ENCODE measurements at places on chromosomes 6 and 20.

DNA sequence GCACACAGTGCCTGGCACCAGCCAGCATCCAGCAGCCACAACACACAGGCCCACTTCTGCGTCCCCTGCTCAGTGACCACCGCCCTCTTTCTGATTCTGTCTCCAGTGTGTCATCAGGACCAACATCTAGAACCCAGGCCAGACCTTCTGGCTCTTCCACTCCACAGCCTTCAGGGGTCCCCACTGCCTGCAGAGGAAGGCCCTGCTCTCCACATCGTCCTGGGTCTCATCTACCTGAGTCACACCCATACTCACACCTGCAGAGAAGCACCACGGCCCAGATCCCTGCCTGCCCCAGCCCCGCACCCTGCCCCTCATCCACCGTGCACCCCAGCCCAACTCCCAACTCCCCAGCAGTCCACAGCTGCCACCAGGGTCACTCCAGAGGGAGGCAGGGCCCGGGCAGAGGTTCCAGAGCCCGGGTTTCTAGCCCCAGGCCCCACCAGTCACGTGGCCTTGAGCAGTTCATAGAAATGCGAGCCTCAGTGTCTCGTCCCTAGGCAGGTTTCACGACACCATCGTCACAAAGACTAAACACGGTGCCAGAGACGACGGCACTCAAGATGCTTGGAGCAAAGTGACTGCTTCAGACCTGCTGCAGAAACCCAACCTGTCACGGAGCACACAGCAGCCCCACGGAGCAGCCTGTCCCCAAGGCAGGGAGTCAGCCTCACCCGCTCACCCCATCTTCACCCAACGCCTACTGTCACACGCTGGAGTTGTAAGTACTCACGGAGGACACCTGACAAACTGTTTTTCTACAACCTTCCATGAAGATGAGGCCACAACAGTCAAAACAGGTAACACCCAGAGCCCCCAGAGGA is 16.1 kb downstream of the TAF4 start:
- no peak for DNase-seq

GRCh38 chr6:89144354-89144906 is 1.4 kb upstream of the PM20D2 start:
- DNase-seq = no peak

DNA sequence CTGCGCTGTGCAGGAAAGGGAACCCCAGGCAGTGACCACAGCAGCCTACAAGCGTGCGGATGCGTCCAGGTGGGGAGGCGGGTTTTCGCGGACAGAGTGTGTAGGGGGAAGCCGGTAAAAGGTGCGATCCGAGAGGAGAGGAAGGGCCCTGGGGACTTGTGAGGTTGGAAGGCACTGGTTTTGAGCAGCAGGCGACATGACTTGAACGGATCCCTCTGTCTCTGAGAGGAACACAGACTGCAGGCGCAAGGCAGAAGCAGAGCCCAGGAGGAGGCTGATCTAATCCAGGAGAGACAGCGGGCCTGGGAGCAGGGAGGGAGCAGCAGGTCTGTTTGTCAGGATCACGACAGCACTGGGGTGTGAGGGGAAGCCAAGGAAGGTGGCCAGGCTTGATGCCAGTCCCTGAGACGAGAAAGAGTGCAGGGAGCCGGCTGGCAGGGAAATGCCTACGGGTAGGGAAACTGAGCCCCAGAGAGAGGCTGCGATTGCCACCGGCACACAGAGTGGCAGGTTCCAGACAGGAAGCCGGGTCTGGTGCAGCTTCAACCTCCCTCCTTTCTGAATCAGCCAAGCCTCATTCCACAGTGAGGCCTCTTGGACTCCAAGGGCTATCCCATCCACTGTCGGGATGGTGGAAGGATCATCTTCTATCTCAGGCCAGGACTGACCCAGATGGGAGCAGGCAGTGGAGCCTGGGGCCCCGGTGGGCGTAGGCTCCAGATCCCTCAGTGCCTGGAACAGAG is 57.1 kb downstream of the HNF4A start:
- no peak for DNase-seq

- peak; percentile 88 for DNase-seq
Observed at GRCh38 chr6:20092071-20092566, 120.2 kb downstream of the MBOAT1 start.

- DNase-seq = no peak
Observed at GRCh38 chr20:61596687-61597330, 344.7 kb downstream of the CDH4 start.

- DNase-seq = no peak
Observed at GRCh38 chr6:52161689-52162438, 24.3 kb upstream of the IL17A start.

DNA sequence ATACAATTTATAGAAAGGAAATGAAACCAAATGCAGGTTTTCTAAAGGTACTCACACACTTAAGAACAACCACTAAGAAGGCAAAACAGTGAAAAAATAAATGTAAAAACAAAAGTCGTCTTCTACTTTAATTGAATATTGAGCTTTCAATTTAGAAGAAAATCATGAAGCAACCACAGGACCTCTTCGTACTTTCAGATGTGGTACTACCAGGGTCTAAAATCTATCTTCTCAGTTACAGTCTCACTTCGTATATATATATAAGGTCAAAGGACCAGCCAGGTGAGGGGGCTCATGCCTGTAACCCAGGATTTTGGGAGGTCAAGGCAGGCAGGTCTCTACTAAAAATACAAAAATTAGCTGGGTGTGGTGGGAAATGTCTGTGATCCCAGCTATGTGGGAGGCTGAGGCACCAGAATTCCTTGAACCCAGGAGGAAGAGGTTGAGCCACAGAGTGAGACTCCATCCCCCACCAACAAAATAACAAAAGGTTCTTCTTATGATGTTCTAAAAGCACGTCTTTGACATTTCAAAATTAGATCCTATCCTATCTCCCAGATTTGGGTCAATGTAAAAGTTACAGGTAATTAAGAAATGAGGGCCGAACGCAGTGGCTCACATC is 12.5 kb downstream of the ROMO1 start:
- no peak for DNase-seq

- DNase-seq = peak; percentile 62
Observed at GRCh38 chr6:1686117-1687098, 76.7 kb downstream of the FOXC1 start.

DNA sequence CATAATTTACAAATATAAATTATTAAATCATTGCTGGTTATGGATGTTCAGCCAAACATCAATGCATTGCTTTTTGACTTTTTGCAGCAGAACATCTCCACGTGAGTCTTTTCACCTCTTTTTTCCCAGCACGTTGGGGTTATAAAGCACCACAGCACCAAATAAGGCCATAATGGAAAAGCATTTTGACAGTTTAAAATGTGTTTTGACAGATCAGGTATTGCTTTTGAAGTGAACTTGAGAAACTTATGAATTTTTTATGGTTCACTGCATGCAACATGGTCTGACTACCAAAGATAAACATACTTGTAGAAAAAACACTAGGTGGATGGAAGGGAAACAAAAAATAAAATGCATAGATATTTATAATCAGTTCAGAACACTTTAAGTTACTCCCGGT is 622.4 kb downstream of the HTR1B start:
- no peak for DNase-seq

GRCh38 chr20:53833333-53834061 is 236.9 kb downstream of the BCAS1 start:
- DNase-seq = no peak

GRCh38 chr6:72464246-72464645 is 157.6 kb upstream of the KCNQ5 start:
- no peak for DNase-seq

- DNase-seq = peak; percentile 88
Observed at GRCh38 chr6:156279261-156279969, 497.8 kb upstream of the ARID1B start.

DNA sequence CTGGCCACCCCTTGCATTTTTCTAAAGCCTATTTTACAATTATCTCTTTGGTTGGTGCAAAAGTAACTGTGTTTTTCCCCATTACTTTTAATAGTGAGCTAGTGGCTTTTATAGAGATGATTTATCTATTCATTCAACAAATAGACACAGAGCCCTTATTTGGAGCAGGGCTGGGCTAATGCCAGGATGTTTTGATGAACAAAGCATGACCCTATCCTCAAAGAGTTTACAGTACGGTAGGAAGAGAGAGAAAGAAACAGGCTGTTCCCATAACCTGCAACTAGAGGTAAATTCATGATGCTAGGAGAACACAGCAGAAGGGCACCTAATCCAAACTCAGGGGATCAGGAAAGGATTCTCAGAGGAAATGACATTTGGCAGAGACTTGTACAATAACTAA is 37.3 kb upstream of the UST start:
- DNase-seq = no peak

GRCh38 chr6:3348821-3349220 is 90.1 kb downstream of the PSMG4 start:
- no peak for DNase-seq

- no peak for DNase-seq
Observed at GRCh38 chr6:63672582-63673129, 37.1 kb downstream of the PHF3 start.

GRCh38 chr6:87182321-87182720 is 27.0 kb downstream of the ZNF292 start:
- no peak for DNase-seq

- DNase-seq = no peak
Observed at GRCh38 chr20:46635514-46636136, 15.6 kb downstream of the SLC13A3 start.

- DNase-seq = no peak
Observed at GRCh38 chr6:106186172-106186571, 100.0 kb downstream of the PRDM1 start.

DNA sequence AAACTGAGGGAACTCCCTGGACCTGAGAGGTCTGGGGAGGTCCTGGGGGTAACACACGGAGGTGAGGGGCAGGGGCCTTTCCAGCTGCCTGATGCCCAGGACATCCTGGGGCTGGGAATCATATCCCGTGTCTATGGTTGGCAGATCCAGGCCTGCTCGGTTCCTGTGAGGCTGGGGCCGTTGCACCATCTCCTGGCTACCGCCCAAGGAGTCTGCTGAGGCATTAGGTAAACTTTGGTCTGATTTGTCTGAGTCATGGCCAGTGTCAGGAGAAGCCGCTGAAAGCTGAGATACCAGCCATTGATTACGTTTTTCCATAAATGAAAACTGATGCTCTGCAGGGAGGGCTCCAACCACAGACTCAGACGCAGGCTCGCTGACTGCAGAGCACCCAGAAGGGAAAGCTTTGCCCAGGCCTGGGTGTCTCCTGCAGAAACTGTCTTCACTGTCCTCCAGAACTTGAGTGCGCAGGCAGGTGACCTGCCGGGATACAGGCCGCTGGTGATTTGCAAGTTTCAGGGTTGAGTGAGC is 14.2 kb downstream of the TRAF3IP2 start:
- DNase-seq = no peak

DNA sequence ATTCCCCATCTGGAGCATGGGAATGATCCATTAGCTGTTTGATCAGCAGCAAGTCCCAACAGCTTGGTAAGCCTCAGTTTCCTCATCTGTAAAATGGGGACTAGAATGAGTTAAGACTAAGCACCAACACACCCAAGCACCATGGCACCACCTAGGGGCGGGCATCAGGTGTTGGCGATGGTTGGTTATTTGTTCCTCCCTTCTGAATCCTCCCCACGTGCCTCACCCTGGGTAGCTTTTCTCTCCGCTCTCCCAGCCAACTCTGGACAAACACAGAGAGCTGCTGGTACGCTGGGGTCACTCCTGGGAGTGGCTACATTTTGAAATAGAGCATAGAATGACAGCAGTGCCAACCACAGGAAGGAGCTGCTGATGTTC is 13.3 kb upstream of the ITPR3 start:
- no peak for DNase-seq

DNA sequence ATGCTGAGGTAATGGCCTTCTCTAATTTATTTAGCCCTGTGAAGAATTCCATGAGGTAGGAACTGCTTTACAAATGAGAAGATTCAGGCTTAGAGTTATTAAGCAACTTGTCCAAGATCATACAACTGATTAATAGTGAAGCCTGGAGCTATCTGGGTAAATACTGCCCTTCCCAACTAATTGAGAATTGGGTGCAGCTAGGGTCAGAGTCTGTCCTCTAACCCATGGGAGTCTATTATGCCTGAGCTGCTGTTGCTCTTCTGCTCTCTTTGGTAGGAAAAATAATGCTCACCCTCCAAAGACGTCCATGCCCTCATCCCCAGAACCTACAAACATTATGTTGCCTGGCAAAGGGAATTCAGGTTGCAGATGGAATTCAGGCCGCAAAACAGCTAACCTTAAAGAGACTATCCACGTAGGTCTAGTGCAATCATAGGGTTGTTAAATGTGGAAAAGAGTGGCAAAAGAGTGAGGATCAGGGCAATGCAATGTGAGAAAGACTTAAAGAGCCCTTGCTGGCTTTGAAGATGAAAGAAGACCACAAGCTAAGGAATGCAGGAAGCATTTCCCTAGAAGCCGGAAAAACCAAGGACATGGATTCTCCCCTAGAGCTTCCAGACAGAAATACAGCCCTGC is 90.1 kb downstream of the SPTLC3 start:
- no peak for DNase-seq

GRCh38 chr6:71886184-71887005 is at the start of gene RIMS1:
TSS of gene RIMS1 (plus strand) at chr6:71886550. CDS start at chr6:71887024, 474 bp downstream.
- peak; percentile 50 for DNase-seq

DNA sequence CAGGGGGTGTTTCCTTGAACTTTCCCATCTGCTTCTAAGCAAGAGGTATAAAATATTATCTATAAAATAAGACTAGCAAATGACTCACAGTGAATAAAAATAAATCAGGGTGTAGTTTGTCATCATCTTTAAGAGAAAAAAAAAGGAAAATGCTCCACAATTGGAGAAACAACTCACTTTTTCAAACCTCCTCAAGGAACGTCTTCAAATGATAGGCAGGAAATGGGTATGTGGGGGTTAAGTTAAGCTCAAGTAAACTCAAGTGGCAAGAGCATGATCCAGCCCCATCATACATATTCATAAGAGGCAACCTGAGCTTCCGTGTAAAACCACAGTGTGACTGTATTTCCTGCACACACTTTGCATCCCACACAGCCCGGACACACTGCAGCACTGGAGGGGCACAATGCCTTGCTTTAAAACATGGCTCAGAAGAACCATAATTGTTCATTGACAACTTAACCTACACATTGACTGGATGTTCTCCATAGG is 58.5 kb upstream of the CEP85L start:
- DNase-seq = no peak

DNA sequence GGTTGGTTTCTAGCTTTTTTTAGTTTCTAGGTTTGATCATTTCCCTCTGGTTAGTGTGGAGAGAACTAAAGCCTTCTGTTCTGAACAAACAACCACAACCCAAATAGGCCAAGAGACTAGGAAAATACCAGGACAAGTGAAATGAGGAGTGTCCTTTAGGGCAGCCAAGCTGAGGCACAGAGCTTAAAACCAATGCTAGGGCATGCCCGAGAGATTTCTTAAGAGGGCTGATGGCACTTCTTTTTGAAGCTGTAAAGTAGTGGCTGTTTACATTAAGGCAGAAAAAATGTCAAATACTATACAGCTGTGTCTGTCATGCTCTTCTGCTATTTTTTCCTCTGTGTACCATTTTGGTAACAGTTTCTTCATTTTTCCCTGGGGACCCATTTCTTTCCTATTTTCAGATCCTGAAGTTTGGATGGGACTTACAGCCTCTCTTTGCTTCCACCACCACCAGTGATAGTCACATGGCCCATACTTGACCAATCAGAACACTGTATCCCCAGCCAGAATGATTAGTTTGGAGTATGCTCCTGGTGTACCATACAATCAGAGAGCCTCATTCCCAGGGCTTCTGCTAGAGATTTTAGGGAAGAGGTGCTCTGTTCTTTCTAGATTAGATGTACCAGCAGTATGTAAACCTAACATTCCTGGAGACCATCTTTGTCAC is 154.4 kb downstream of the BMP2 start:
- DNase-seq = no peak

Measured in NCI-H748 treated with DMSO at 0.1 percent for 48 hours (cell line).